Endothelial cell of umbilical vein (primary cell): ENCODE measurements at places on chromosomes 12 and 14.

GRCh38 chr14:44963044-44963528 is 1.1 kb downstream of the TOGARAM1 start:
- no peak for DNase-seq

- no peak for DNase-seq
Measured at GRCh38 chr12:108612788-108613282, 15.0 kb upstream of the TMEM119 start.

DNA sequence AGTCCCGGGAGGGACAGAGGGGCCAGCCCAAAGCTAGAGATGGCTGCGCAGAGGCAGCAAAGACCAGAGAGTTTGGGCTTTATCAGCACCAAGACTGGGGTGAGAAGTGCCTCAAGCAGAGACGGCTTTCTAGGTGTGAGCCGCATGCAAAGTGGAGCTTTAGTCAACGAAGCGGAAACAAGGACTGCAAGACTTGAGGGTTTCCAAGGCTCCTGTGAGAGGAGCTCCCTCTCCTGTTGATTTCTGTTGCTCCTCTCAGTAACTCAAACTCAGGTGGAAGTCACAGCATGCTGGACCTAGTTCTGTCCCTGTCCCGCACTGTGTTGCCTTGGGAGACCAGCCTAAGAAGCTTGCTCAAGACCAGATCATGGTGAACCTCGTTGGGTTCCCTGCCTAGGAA is 327.8 kb downstream of the MED13L start:
- no peak for DNase-seq

DNA sequence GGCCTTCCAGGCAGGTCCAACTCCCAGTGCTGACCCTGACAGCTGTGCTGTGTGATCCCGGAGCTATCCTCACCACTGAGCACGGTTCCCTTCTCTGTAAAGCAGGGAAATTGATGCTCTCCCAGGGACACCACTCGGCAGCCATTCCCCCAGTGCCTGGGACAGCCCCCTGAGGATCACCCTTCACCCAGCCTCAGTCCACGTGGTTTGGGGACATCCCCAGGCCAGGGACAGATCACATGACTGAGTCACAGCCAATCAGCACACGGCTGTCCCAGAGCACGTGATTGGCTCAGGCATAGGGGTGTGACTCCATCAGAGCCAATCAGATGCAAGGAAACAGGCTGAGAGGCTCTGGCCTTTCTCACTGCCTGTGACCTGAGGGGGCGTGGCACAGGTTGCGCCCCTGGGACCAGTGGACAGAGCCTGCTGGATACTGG is 68.8 kb upstream of the SFSWAP start:
- DNase-seq = peak; percentile 0

DNA sequence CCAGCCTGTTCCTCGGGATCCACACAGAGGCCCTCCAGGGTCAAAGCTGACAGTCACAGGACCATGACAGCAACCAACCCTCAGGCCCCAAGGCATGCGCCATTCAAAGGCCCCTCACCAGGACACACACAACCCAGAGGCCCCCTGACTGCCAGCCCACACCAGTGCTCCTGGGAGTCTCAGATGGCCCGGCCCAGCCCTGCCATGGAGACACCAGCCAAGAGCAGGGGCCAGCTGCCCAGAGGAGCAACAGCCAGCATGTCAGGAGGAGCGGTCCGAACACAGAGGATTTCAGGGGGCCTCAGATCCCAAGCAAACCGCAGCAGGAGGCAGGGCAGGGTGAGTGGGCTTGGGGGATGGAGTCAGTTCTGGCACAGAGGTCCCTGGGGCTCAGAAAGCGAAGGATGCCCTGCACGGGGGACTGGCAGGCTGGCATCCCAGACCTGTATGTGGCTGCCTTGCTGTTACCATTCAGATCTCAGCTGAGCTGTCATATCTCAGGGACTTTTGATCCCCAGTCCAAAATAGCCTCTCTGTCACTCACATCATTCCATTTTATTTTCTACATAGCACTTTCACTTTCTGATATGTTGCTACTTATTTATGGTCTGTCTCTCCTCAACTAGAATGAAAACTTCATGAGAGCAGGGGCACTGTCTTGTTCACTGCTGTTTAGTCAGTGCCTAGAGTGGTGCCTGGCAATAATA is 4.8 kb downstream of the TMEM229B start:
- no peak for DNase-seq

DNA sequence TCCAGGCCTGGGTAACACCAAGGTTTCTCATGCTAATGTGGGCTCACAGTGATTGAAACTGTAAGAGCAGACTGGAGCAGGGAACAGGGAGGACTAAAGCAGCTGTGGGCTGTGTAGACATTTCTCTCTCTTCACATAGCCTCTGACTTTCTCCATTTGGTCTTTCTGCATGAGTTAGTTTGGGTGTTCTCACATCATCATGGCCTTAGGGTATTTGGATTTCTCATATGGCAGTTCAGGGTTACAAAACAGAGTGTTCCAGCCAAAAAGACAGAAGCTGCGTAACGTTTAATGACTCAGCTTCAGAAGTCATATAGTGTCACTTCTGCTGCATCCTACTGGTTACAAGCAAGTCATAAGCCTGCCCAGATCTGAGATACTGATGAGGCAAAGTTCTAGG is 52.0 kb upstream of the OSBPL8 start:
- DNase-seq = no peak

DNA sequence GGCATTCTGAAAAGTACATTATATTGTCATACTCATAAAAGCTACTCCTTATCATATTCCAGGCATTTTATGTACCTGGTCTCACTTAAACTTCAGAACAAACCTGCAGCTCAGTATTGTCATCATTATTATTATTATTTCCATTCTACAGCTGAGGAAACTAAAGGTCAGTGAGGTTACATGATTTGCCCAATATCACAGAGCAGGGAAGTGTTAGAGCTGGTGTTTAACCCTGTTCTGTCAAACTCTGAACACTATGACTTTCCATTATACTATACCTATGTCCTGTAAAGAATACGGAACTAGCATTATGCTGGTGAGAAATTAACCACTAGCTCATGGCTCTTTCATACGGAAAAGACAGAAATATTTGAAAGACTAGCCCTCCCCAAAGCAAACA is 56.4 kb downstream of the STON2 start:
- DNase-seq = no peak

GRCh38 chr12:108400481-108400880 is 61.4 kb upstream of the CMKLR1 start:
- DNase-seq = no peak

DNA sequence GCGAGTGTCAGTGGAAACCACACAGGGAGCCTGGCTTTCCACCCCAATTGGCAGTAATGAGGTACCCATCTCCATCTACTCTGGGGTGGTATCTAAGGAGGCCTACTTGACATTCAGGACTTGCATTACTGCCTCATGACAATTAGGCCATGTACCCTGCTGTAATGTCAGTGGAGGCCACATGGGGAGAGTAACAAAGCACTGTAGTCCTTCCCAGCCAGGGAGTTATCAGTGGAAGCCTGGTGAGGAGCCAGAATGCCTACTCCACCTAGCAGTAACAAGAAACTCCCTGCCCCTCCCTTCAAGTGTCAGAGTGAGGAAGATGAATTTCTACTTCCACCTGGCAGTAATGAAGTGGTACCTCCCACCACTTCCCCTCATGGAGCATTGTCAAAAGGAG is 12.5 kb downstream of the TIMM9 start:
- no peak for DNase-seq

GRCh38 chr14:50801706-50802105 is 29.3 kb downstream of the NIN start:
- peak; percentile 86 for DNase-seq

- DNase-seq = no peak
Measured at GRCh38 chr12:123767613-123768012, 5.5 kb downstream of the DNAH10 start.

- peak; percentile 70 for DNase-seq
Measured at GRCh38 chr14:90649083-90649482, 167.1 kb downstream of the TTC7B start.

DNA sequence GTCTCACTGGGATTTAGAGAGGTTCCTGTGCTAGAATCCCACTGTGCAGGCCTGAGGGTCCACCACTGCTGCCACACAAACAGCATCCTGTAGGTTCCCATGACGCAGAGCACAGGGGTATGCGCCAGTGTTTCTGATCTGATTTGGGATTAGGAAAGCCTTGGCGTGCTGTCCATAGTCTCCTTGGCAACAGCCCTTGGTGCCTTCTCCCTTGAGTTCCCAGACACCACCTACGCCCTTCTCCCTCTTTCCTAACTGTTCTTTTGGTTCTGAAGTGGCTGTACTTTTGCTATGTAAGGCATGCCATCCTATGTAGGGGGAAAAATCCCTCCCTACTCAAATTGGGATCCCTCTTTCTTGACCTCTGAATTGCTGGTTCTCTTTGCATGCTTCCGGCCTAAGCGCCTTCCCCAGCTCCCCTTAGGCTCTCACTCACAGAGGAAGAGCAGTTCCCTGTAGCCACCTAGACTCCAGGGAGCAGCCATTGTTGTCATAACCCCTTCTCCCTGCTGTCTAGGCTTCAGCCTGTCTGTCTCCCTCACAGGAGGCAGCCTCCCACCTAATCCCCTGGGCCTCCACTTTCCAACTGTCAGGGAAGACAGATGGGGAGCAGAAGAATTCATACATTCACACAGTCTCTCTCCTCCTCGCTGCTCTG is 14.8 kb upstream of the RIC8B start:
- no peak for DNase-seq

- DNase-seq = no peak
Measured at GRCh38 chr12:79250960-79251755, 386.6 kb downstream of the SYT1 start.

GRCh38 chr14:60067882-60068281 is 23.8 kb upstream of the PCNX4 start:
- DNase-seq = no peak

- no peak for DNase-seq
Measured at GRCh38 chr12:818733-819132, 66.4 kb downstream of the WNK1 start.

- DNase-seq = no peak
Measured at GRCh38 chr12:122866379-122866778, 29.5 kb downstream of the VPS37B start.

DNA sequence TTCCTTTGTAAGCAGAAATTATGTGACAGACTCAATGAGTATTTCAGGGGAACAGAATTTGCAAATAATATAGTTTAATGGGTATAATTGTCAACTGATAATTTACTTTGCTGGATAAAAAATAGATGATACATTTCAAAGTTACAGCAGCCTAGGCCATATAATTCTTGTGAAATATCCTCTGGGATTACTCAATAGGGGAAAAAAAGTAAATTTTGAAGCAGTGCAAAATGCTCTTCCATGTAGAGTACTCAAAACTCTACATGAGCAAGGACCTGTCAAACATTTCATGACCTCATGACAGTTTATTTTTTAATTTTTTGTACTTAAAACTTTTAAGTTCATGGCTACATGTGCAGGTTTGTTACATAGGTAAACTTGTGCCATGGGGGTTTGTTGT is 163.3 kb downstream of the DACT1 start:
- DNase-seq = no peak

- peak; percentile 33 for DNase-seq
Measured at GRCh38 chr12:111398530-111398929, 7.2 kb upstream of the SH2B3 start.

DNA sequence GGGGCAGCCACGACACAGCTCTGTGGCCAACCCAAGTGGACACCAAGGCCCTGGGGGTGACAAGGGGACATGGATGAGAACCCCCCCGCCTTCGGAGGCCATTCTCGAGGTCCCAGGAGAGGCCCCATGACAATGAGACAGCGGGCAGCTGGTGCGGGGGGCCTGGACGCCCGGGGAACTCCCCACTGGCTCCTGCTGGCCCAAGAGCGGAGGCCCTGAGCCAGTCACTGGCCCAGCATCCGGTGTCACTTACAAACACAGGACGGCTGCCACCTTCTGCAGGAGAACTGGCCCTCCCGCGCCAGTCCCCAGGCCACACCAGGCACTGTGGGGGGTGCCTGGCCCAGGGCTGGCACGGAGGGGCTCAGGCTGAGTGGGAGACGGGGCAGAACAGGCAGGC is 51.4 kb downstream of the NCOR2 start:
- DNase-seq = no peak
